ENCODE measurements at places on chromosomes 3 and 15.

DNA sequence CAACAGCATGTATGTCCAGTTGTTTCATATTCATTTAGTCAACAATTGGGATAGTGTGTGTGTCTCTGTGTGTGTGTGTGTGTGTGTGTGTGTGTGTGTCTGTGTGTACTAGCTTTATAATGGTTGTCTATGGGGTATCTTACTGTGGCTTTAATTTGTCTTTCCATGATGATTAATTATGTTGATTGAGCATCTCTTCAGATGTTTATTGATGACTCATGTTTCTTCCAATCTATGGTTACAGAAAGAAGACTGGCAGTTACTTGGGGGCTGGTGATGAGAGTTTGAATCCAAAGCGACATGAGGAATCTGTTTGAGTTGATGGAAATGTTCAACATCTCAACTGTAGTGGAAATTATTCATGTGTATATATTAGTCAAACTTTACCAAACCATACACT lies 440.1 kb downstream of the ZNF385D start:
- no peak for DNase-seq

DNA sequence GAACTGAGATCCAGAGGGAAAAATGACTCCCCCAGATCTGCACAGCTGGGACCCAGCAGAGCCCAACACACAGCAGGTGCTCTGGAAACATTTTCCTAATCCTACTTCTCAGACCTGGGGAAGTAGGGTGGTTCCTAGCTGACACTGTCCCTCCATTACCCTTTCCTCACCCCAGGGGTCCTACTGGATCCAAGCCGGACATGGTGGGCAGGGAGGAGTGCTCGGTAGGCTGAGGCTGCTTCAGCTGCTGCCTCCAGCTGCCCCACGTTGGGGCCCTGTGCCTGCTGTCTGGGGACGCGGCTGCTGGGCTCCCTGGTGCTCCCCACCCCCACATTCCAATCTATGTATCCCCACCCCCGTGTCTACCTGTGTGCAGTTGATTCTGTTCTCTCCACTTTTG lies 29.8 kb upstream of the SLC6A6 start:
- DNase-seq, result no peak

- DNase-seq, result no peak
These were observed 537 bp upstream of the SCAP start for GRCh38 chr3:47476330-47476626.

DNA sequence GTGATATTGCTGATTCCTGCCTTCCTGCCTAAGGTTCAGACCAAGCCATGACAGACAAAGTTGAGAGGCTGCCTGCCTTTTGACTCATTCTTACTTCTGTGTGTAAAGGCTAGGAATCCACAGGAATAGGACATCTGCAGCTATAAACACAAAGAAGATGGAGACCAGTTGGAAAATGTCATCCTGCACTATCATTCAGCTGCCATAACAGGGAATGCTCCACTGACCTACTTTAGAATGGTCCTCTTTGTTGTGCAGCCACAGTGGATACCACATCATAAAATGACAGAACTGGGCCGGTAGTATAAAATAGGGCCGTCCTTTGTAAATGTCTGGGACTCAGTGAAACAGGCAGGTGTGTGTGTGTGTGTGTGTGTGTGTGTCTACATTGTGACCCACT lies 75.1 kb downstream of the STAC start:
- no peak for DNase-seq

- no peak for DNase-seq
These were observed 84.5 kb downstream of the EFL1 start for GRCh38 chr15:82178061-82178460.

GRCh38 chr3:47008851-47009224 lies 29.4 kb downstream of the NBEAL2 start:
- DNase-seq, result no peak

DNA sequence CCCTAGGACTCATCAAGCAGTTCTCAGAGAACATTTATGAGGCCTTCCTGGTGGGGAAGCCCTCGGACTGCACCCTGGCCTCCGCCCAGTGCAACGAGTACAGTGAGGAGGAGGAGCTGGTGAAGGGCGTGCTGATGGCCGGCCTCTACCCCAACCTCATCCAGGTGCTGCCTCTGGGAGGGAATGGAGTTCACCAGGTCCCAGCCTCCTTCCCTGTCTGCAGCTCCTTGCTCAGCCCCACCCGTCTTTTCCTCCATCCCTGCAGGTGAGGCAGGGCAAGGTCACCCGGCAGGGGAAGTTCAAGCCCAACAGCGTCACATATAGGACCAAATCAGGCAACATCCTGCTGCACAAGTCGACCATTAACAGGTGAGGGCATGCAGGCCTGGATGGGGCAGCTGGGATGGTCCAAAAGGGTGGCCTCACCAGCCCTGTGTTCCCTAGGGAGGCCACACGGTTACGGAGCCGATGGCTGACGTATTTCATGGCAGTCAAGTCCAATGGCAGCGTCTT lies 46.3 kb downstream of the DHX30 start:
- no peak for DNase-seq

DNA sequence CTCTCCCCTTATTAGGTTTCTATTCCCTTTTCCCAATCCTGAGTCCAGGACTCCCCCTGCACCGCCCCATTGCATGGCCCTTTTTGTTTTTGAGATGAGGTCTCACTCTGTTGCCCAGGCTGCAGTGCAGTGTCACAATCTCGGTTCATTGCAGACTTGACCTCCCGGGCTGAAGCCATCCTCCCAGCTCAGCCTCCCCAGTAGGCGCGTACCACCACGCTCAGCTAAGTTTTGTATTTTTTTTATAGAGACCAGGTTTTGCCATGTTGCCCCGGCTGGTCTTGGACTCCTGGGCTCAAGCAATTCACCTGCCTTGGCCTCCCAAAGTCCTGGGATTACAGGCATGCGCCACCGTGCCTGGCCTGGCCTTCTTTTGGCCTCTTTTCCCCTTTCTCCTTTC lies 29.3 kb downstream of the PDIA5 start:
- DNase-seq, result no peak

GRCh38 chr15:74136540-74136813 lies 6.1 kb downstream of the ISLR2 start:
- DNase-seq, result no peak

- DNase-seq, result no peak
These were observed 100.2 kb downstream of the C3orf70 start for GRCh38 chr3:185052631-185053030.

GRCh38 chr15:56964182-56964581 lies 45.7 kb downstream of the TCF12 start:
- DNase-seq, result no peak

GRCh38 chr3:58839187-58839586 lies 172.6 kb upstream of the FAM3D start:
- DNase-seq, result no peak

- no peak for DNase-seq
These were observed 209.8 kb downstream of the PLCL2 start for GRCh38 chr3:17094551-17094950.

GRCh38 chr3:179688850-179689249 lies 36.0 kb downstream of the USP13 start:
- DNase-seq, result no peak

DNA sequence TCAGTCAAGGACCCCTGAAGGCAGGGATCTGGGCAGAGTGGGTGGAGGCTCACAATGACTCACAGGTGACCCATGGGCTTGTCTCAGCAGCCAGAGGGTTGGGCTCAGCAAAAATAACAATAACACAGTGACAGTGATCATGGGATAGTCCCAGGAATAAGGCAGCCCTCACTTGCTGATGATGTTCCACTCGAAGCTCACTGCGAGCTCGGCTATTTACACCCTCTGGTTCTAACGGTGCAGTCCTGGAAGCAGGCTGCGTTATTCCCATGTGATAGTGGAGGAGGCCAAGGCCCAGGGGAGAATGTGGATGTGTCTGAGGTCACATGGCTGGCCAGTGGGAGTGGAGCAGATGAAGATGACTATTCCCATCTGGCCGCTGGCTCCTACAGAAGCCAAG lies 16.2 kb downstream of the CCDC33 start:
- DNase-seq, result no peak

- peak; percentile 33 for DNase-seq
These were observed 257.6 kb upstream of the STT3B start for GRCh38 chr3:31275038-31275572.

DNA sequence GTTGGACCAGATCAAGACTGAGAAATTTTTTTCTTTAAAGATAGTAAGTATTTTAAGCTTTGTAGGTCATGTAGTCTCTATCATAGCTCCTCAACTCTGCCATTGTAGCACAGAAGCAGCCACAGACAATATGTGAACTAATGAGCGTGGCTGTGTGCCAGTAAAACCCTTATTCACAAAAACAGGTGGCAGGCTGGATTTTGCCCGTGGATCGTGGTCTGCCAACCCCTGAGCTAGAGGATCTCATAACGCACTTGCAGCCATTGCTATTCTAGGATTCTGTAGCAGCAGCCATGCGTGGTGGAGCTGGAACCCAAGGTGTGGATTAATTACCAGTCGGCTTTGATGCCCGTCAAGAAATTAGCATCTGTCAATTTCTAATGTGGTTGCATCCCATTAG lies 68.7 kb upstream of the PLXNA1 start:
- DNase-seq, result no peak

DNA sequence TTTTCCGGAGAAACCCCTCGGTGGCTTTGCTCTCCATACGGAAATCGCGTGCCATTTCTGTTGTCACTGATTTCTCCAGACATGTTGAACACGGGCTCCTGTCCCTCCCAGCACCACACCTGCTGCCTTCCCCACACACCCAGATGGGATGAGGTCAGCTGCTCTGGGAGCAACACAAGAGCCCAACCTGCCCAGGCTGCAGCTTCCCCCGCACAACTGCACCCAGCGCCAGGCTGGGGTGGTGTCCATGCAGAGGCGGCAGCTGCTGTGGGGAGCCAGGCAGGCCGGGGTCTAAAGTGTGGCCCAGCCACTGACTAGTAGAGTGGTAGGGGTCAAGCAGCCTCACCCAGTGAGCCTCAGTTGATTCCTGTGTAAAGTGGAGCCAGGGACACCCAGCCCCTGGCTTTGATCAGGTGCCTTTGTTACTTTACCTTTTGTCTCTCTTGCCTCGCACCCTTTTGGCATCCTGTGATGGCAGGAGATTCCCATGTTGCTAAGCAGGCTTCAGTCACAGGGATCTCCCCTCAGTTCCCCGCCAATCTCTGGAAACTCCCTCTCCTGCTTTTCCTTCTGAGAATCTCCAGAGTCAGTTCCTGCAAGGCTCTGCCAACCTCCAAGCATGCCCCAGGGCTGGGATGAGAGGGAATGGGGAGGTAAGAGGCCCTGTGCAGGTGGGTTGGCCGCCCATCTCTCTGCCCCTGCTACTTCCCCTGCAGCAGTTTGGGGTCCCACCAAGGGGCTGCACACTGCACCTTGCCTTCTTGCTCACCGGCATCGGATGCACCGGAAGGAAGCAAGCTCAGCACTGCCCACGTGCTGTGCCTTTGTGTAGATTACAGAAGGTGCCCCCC lies 91.8 kb upstream of the ALDH1A3 start:
- DNase-seq, result no peak

GRCh38 chr3:192444096-192444790 lies 283.1 kb downstream of the FGF12 start:
- DNase-seq, result peak; percentile 59

DNA sequence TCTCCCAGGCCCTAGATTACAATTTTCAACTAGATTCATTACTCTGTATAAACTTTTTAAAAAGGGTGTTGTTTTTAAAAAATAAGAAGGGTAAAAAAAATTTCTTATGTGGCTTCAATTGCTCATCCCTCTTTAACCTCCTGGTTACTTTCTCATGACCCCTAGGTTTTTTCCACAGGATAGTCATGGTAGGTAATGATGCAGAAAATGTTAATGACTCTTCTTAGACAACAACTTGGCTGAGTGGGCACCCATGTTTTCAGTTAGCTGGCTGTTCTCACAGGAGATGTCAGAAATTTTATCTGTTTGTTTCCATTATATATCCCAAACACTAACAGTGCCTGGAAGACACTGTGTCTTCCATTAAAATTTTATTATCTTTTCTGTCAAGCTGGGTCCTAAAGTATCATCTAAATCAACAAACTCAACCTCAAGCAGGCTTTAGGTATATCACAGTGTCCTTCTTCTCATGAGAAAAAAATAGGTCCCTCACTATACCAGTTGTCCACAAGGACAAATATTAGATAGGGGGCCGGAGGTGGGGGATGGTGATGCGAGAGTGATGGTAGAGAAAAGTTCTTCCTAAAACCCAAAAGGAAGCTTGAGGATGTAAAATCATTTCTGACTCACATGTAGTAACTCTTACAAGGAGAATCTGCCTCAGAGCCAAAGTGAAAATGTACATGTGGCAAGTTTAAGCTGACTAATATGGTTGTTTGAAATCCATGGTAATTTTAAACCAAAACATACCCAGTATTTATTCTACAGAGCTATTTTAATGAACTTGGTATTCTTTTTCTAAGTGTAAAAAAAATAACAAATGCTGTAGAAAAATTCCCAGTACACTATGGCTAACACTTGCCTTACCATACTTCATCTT lies 43.3 kb downstream of the PLOD2 start:
- no peak for DNase-seq

GRCh38 chr15:98013631-98014030 lies 53.1 kb downstream of the ARRDC4 start:
- DNase-seq, result no peak

DNA sequence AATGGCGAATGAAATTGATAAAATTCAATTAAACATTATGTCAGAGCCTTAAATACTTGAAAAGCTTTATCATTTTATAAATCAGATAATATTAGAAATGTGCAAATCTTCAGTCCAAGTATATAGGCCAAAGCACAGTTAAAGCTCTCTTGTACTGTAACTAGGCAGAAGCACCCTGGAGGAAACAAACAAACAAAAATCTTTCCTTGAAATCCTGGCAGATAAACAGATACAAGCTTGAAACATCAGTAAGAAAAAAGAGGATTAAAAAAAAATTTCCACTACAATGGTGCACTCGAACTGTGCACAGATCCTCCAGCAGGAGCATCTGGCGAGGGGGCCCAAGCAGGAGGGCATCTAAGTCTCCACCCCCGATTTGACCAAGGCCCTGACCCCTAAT lies 166.6 kb downstream of the PLD1 start:
- no peak for DNase-seq

- no peak for DNase-seq
These were observed 203.8 kb downstream of the TCF12 start for GRCh38 chr15:57122080-57122840.

GRCh38 chr15:91689377-91689776 lies 164.1 kb upstream of the SLCO3A1 start:
- no peak for DNase-seq

GRCh38 chr15:62390791-62391640 lies 225.9 kb upstream of the C2CD4B start:
- DNase-seq, result peak; percentile 36

- DNase-seq, result peak; percentile 29
These were observed 59.8 kb upstream of the SGO1 start for GRCh38 chr3:20245781-20246180.

- DNase-seq, result no peak
These were observed 159.5 kb upstream of the CNTN6 start for GRCh38 chr3:933326-933725.

- no peak for DNase-seq
These were observed 86.5 kb downstream of the PRICKLE2 start for GRCh38 chr3:64138656-64139375.

Data from HuH-7 (cell line).